ENCODE measurements at places on chromosomes 3 and 15.
A peak's percentile ranks its signal among the peaks of the same experiment; 100 is the strongest.

GRCh38 chr3:132654190-132654589, 5.4 kb downstream of the ACAD11 start:
- no peak for DNase-seq

- no peak for DNase-seq
These were observed 843.6 kb upstream of the ALCAM start for GRCh38 chr3:104523136-104523535.

- no peak for DNase-seq
These were observed 172.8 kb upstream of the UBE3A start for GRCh38 chr15:25611603-25612002.

DNA sequence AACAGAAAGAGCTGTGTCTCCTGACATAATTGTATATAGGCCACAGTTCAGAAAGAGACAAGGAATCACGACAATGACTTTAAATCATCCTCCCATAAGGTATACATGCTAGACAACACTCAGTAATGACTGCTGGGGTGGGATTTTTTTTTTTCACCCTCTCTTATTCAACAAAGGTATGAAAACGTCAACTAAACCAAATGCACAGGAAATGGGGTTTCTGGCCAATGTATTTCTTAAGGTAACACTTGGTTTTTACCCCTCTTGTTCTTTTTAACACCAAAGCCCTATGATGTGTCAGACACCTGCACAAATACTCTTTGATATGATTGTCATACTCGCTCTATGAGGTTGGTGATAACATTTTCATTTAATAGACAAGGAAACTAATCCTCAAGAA, 78.3 kb downstream of the MCF2L2 start:
- DNase-seq, result no peak

DNA sequence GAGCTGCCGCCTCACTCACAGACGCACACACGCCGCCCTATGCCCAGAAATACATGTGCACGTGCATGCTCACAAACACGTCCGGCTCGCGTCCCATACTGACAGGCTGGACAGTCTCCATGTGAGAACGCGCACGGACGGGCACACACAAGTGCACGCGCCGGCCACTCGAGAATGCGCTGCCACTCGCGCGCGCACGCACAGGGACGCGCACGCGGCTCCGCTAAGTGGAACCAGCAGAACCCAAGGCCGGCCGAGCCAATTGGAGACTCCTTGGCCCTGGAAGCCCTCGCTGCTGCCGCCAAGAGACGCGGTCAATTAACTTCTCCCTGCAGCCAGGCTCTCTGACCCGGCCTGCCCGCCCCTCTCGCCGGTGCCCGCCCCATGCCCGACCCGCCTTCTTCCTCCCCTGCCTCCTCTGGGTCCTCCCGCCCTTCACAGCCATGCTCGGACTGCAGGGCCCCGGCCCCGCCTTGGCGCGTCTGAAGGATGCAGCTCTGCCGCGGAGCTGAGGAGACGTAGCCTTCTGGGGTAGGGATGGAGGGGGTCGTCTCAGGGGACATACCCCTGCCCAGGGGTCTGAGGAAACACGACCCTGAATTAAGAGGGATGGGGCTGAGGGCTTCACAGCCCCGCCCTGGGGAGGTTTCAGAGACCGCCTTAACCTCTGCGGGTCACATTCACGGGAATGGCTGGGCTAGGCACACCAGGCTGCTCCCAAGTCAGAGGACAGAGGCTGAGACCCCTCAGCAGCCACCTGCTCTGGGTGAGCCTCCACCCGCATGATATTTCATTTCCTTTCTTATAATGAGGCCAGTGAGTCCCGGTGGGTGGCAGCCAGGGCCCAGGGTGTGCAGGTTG, 15.0 kb downstream of the PTH1R start:
- peak; percentile 48 for DNase-seq

DNA sequence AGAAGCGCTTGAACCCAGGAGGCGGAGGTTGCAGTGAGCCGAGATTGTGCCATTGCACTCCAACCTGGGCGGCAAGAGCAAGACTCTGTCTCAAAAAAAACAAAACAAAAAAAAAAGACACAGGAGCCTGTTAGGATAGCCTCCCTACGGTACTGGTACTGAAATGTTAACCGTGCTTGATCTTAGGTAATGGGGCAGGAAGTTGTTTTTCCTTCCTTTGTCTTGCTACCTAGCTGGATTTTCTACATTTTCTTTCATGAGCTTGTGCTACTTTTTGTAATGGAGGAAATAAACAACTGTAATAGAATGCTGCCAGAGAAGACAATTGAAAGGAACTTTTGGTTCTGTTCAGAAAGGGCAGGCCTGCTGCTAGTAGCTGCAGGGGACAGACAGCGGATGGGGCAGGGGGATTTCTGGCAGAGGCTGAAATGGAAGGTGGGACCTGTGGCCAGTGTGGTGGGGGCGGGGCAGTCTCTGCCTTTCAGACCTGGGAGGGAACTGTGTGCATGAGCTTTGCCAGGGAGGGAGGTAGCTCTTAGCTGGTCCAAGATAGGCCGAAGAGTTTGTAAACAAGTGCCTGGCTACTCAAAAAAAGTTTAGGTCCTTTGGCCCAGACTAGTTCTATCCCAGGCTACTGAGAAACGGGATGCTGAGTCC, 49.0 kb upstream of the SEMA4B start:
- no peak for DNase-seq

- DNase-seq, result no peak
These were observed 3.0 kb downstream of the BMF start for GRCh38 chr15:40105517-40106202.

DNA sequence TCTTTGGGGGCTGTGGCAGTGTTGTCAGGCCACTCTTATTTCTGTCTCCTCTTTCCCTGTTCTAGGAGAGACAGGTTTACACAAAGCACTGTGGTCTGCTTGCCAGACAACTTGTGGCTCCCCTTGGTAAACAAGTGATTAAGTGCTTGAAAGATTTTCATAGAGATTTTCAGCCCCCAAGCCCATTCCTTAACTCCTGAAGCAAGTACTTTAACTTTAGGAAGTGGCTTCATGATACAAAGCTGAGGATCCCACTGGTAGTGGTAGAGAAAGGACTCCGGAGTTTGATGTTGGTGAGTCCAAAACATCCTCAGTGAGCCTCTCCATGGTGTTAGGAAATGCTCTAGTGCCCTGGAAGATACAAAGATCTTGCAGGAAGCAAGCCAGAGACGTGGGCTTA, 12.0 kb downstream of the ZBTB38 start:
- DNase-seq, result no peak

GRCh38 chr3:49076116-49076515, 17.8 kb downstream of the QRICH1 start:
- DNase-seq, result no peak

DNA sequence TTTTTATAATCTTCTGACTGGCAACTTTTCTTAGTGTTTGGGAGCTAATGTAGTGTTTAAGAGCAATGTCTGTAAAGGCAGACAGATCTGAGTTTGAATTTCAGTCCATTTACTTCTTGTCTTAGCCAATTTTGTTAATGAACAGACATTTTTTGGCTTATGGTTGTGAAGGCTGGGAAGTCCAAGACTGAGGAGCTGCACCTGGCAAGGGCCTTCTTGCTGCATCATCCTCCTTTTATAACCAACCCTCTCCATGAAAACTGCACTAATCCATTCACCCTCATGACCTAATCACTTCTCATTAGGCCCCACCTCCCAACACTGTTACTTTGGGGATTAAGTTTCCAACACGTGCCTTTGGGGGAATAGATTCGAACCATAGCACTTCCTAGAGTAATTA, 164.5 kb downstream of the GAP43 start:
- DNase-seq, result no peak

GRCh38 chr3:55974421-55975165, 487.5 kb upstream of the WNT5A start:
- no peak for DNase-seq

DNA sequence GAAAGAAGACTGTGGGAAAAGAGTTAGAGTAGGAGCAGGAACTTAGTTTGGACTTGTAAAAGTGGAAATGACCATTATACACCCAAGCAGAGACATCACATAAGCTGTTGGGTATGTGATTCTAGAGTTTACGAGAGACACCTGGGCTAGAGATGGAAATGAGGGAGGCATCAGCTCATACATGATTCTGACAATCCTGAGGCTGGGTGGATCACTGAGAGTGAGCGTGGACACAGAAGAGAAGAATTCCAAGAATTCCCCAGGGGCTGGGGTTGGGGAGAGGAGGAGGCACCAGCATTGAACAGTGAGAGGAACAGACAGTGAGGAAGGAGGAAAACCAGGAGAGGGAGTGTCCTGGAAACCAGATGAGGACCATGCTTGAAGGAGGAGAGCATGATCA, 113.5 kb downstream of the KCNAB1 start:
- no peak for DNase-seq

DNA sequence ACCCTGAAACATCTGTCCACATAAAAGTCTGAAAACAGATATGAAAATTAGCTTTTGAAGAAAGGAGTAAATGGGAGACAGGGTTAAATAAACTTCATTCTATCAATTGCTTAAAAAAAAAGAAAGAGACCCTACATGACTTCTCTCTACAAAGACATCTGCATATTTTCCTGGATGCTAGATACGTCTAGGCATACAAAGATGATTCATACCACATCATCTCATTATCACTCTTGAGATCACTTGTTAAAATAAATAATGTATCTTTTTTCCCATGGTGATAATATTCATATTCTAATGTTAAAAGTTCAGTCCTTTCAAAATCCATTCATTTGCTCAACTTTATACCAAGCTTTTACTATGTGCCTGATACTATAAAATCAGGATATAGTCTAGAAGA, 295.8 kb downstream of the MAGI1 start:
- DNase-seq, result no peak

GRCh38 chr3:69121950-69122349, 445 bp downstream of the LMOD3 start:
- no peak for DNase-seq

DNA sequence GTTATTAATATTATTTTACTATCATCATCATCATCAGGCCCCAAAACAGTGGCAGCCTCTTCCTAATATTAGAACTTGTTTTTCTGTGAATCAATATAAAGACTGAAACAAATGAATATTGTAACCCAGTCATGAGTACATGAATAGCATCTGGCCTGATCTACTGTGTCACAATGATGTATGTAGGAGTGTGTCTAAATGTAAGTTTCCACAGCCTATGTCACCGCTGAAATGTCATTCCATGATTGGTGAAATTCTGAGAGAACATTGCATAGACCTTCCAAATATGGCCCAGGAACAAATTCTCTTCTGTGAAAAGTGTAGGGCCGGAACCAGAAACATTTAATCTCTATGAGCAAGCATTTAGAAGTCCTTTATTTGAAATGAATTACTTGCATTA, 20.6 kb upstream of the C3orf49 start:
- DNase-seq, result no peak

- DNase-seq, result no peak
These were observed 6.9 kb downstream of the KIF7 start for GRCh38 chr15:89648106-89649012.

DNA sequence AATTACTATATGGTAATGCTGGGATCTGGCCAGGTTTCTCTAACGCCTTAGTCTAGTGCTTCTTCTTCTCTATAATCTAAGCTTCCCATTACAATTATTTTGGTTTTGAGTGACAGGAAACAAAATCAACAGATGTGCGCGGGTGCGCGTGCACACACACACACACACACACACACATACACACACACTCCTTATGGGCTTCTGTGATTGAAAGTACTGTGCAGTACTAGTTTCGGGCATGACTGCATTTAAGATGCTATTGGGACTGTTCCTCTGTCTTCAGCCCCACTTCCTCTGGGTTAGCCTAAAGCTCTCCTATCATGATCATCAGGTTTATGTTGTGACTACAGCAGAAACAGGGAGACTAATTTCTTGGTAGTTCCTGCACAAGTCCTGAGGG, 32.2 kb downstream of the EPHB1 start:
- no peak for DNase-seq

DNA sequence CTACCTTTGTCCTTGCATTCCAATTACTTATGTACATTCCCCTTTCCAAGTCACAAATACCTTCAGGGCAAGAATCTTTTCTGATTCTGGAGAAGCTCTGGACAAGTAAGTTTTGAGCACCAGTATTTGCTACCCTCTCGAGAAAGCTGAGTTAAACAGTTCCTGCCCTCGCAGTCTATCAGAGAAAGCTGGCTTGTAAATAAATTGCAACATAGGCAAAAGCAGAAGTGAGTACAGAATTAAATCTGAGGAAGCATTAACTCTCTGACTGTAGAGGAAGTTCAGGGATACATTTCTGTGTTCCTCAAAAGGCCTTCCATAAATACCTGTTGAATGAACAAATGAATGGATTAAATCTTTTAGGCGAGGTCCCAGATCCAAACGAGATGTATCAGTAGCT, 1.2 kb downstream of the OSBPL11 start:
- DNase-seq, result no peak

DNA sequence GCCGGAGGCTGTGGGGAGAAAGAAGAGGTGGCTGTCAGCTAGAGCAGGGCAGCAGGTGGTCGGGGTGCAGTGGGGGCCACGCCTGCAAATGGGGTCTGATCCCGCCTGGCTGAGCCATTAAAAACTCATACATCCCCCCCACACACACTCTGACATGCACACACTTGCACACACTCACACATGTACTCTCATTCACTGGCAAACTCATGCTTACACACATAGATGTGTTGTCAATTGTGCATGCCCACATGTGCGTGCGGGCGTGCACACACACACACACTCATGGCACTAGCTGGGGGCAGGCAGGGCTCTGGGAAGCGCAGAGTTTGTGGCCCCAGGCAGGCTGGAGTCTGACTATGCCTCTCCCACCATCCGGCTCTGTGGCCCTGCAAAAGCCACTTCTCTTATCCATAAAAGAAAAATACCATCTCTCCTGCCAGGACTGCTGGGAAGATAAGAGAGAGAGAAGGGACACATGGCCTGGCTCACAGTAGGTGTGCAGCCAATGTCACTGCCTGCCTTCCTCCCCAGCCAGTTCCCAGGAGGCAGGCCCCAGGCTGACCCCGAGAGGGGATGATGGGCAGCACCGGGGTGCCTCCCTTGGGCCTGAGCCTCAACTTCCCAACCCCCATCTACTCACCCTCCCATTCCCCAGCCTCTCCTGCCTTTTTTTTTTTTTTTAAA, 163.5 kb upstream of the LINGO1 start:
- no peak for DNase-seq

- no peak for DNase-seq
These were observed 5.7 kb upstream of the EIF4G1 start for GRCh38 chr3:184308744-184309143.

- DNase-seq, result no peak
These were observed 387.6 kb upstream of the DPH6 start for GRCh38 chr15:35933531-35933930.

- peak; percentile 99 for DNase-seq
These were observed 57.5 kb upstream of the KLF13 start for GRCh38 chr15:31268911-31269784.

DNA sequence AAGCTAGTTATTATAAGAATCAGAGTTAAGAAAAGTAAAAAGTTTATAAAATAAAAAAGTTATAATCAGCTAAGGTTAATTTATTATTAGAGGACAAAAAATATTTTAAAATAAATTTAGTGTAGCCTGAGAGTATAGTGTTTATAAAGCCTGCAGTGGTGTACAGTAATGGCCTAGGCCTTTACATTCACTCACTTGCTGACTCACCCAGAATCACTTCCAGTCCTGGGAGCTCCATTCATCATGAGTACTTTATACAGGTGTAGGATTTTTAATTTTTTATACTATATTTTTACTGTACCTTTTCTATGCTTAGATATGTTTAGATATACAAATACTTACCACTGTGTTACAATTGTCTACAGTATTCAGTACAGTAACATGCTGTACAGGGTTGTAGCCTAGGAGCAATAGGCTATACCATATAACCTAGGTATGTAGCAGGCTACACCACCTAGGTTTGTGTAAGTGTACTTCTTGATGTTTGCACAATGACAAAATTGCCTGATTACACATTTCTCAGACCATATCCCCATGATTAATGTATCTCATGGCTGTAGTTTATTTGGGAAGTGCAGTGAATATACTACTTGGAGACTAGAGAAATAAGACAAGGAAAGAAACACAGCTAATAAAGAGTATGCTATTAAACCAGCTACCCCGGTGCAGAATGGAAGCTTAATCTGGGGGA, 101.9 kb upstream of the GALNT15 start:
- no peak for DNase-seq

All from NCI-H524 (cell line).